ENCODE measurements at places on chromosomes 1 and 21. TPM values are rescaled to one million over a fixed set of nuclear protein-coding genes. Genes with fewer than 3 reads are reported as not detected.
A peak's percentile ranks its signal among the peaks of the same experiment; 100 is the strongest.

AMPD1 gene
- polyA plus RNA-seq: not detected

PDPN gene
- polyA plus RNA-seq: not detected

KRTAP19-1 gene
- not detected for polyA plus RNA-seq

FLG gene
- 0.03 TPM for polyA plus RNA-seq

KRTAP19-3 gene
- polyA plus RNA-seq: not detected

SLC30A7 gene
- 18.2 TPM for polyA plus RNA-seq

DNA sequence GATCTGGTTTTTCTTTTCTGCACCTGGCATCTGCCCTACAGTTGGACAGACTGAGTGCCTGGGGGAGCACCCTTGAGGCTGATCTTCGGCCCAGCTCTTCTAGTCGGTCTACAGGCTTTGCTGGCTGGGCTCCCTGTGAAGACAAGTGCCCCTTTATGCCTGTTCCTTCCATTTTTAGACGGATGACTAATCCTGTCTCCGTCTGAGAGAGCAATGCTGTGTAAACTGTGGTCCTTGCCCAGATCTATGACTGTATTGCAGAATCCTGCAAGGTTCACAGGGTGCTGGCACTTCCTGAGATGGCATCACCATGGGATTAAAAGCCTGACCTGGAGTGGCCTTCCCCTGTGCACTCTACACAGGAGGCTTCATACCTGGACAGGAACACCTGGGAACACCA, 47.6 kb upstream of the SAMD13 start:
- DNase-seq: no peak

- peak; percentile 85 for DNase-seq
Observed at GRCh38 chr1:109112652-109113285, 1.1 kb upstream of the ELAPOR1 start.

- DNase-seq: no peak
Observed at GRCh38 chr1:106517224-106517623, 539.2 kb upstream of the PRMT6 start.

DNA sequence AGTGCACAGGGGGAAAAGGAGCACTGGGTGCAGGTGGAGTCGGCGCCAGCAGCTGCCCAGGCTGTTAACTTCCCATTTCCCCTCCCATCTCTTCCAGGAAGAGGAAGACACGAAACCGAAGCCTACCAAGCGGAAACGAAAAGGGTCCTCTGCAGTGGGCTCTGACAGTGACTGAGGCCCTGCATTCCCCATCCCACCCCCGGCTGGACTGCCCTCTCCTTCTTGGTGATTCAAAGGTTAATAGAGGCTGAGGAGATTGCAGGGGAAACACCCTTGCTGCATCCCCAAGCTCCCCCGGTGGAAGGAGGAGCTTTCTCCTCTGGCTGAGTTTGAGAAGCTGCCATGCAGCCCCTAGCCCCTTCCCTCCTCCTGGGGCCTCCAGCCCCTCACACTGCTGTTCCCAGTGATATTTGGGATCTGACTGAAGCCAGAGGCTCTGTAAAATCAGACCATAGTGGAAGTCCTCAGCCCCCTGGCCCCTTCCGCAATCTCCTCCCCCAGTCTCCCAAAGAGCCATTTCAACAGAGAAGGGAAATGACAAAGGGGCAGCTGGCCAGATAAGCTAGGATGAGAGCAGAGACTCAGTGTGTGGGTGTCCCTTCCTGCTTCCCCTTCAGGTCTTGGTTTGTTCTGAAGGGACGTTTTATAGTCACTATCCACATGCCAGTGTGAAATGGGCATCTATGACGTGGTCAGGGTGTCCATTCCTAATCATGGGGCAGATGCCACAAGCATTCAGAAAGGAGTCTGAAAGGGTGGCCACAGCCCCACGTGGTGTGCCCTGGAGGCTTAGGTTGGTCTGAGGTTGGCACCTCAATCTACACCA, 1.9 kb upstream of the SLC27A3 start:
- peak; percentile 56 for DNase-seq

- no peak for DNase-seq
Observed at GRCh38 chr1:55443175-55443915, 228.2 kb upstream of the USP24 start.

DNA sequence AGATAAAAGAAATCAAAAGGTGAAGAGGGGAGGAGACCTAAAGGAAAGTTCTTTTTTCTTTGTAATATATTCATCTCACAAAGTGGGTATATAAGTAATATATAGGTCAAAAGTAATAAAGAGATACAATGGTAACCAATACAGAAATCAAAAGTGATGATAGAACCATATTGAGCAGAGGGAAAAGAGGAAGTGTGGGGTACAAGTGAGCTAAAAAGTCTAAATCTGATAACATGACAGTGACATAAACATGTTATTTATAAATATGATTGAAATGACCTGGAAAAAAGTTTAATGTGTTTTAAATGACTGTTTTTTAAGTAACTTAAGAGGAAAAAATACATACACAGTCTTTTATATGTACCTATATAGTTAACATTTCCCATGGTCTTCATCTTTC, 70.5 kb downstream of the MRPL39 start:
- no peak for DNase-seq

DNA sequence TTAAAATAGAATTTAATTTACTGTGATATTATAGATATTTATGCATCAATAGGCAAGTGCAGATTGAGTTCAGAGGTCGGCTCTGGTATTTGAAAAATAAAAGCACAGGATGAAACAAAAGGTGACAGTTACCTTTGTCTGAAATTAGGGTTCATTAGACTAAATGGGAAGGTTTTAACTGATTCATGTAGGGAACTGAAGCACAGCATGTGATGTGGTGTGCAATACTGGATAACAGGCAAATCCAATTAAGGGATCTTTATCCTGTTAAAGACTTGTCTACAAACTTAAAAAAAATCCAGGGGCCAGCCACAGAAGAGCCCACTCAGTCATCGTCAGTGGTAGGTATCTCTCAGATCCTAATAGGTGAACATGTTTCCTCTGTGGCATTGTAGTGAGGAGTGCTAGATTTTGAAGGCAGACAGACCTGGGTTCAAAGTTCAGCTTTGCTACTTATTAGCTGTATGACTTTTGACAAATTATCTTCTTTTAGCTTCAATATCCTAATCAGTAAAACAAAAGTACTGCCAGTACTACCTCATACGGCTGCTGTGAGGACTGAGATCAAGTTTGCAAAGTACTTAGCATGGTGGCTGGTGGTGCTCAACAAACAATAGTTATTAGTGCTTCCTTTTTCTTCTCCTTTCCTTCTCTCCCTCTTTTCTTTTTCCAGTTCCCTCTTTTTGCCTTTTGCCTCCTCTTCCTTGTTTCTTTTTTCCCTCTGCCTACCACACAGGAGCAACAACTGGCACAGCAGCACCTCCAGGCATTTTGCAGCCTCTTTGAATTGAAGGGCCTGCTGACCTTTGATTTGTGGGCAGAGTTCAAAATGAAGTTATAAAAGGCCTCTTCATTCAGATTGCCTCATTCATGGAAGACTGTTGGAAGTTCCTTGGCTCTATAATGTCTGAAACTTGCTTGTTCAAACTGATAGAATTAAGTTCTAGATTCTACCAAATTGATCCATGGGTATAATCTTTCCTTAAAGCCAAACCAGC, 44.9 kb upstream of the FOXD3 start:
- no peak for DNase-seq

- no peak for DNase-seq
Observed at GRCh38 chr1:153291514-153291913, 21.2 kb downstream of the PGLYRP3 start.

- DNase-seq: no peak
Observed at GRCh38 chr1:246215510-246215903, 291.6 kb downstream of the SMYD3 start.

DNA sequence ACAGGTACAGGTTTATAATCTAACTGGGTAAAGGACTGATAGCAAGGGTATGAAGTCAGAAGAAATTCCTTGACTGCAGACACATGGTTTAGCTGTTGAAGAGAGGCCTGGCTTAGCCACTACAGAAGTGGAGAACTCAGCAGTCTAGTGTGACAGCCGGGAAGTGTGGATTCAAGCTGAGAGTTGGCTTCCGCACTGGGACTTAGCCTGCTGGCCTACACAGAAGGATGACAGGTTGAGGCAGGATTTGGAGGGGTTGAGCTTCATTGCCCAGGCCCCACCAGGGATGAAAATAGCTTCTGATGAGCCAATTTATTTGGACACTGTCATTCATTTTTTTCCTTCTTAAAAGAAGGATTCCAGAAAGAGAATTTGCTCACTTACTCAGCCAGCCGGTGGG, 284.4 kb downstream of the PCP4 start:
- DNase-seq: no peak

GRCh38 chr1:82722608-82723007, 921.9 kb downstream of the ADGRL2 start:
- DNase-seq: no peak

GRCh38 chr1:35285771-35286606, 17.5 kb downstream of the ZMYM4 start:
- DNase-seq: no peak

DNA sequence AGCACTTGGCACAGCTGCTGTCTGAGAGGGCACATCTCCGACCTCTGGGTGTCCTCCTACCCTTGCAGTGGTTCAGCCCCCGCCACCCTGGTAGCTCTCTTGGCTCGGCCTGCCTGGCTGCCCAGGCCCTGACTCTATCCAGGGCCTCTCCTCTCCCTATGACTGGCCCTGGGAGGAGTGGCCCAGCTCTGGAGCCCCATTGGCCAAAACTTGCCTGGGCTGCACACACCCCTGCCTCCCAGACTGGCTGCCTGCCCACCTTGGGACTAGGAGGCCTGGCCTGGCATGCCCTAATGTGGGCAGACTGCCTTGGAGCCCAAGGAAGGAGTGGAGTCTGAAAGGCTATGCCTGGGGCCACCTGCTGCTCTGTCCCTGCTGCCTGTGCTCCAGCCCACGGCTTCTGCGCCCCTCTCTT, 33.6 kb downstream of the ACOT11 start:
- no peak for DNase-seq

DNA sequence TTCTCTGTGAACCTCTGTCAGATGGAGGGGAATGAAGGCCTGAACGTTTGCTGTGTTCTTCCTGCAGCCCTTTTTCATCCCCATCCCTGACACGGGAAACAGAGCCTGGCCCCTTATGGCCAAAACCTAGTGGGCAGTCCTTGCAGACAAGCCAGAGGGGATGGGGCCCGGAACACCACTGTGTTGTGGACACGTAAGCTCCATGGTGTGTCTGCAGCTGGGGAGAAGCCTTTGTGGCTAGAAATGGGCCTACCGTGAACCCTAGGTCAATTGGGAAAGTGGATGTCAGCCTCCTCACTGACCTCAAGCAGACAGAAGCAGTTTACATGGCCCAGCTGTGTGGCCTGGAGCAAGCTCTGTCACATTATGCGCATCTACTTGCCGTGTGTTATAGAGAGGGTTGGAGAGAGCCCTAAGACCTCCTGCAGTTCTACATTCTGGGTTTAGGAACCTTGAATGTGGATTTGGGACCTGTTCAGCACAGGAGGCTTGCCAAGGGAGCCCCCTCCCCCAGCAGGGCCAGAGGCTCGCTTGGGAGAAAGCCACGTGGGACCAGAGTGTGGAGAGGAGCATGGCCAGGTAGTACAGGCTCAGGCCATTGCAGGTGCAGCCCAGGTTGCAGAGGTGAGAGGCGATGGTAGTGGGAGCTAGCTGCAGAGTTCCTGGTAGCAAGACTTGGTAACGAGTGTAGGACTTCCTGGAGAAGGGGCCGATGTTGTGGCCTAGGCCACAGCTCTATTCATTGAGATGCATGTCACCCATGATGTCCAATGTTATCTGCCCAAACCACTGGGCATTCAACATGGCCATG, 20.7 kb downstream of the PARS2 start:
- DNase-seq: no peak

- DNase-seq: no peak
Observed at GRCh38 chr1:43232482-43232881, 37.3 kb upstream of the TMEM125 start.

Data from immature natural killer cell (primary cell).